ENCODE measurements at places on chromosomes 13 and 19.

DNA sequence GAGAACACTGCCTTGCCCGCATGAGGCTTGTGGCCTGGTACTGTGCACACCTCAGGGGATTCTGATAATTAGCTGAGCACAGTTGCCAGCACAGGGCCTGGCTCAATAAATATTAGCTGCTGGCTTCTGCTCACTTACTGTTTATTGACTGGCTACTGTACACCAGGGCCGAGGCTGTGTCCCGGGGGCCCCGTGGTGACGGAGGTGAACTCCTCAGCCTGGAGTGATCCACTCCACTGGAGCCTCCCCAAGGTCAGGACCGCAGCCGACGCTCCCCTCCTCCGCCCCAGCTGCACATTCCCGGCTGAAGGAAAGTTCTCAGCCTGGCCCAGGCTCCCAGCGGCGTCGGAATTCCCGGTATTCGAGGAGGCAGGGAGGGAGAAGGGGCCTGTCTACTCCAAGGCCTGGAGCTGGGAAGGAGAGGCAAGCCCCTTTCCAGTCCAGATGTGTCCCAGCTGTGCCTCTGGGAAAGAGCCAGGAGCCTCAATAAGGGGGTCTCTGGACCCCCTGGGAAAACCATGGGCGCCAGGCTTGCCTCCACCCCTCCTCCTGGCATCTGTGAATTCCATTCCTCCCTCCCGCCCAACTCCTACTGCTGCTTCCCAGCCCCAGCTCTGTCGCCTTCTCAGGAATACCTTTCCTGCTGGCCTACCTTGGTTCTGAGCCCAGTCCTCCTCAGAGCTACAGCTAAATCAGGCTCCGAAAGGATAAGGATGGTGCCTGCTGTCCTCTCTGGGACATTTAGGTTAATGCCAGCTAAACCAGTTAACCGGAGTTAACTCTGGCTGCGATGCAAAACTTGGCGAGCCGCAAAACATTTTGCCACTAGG is 7.3 kb downstream of the RPS16 start:
- no peak for DNase-seq

GRCh38 chr13:39330504-39330903 is 272.5 kb downstream of the LHFPL6 start:
- no peak for DNase-seq

GRCh38 chr13:80551650-80552497 is 210.9 kb upstream of the SPRY2 start:
- DNase-seq: no peak

DNA sequence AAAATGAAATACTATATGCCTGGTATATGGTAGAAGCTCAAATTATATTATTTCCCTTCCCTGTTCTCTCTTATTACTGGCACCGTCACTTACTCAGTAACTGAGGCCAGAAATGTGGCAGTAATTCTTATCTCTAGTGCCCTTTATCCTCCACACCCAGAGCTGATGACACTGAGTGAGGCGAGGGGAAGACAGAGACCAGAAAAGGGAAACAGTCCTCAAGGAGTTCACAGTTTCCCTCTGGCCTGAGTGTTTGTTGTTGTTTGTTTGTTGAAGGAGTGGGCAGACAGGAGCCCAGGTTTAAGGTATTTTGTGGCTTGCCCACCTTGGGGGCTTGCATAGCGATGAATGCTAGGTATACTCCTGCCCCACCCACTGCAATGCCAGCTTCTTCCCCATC is 101.5 kb upstream of the FNDC3A start:
- DNase-seq: no peak

DNA sequence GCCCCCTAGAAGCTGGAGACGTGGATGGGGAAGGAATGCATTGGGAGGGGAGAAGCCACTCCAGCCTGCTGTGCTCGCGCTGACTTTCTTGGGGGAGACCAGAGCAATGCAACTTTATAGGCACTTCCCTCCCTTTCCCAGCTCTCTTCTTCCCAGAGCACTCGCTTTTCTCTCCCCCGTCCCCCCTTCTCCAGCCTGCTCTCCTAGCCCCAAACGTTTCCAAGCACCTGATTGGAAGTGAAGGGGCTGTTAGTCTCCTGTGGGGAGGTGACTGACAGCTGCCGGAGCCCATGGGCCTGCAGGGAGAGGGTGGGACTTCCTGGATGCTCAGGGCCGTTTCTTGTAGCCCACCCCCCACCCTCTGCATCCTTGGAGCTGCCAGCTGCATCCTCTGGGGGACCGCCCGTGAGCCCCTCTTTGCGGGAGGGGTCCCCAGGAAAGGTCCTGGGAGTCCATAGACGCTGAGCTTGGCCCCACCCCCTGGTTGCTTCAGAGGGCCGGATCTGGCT is 2.5 kb downstream of the HDGFL2 start:
- peak; percentile 21 for DNase-seq

- no peak for DNase-seq
Measured at GRCh38 chr13:102220681-102221228, 181.1 kb downstream of the FGF14 start.

DNA sequence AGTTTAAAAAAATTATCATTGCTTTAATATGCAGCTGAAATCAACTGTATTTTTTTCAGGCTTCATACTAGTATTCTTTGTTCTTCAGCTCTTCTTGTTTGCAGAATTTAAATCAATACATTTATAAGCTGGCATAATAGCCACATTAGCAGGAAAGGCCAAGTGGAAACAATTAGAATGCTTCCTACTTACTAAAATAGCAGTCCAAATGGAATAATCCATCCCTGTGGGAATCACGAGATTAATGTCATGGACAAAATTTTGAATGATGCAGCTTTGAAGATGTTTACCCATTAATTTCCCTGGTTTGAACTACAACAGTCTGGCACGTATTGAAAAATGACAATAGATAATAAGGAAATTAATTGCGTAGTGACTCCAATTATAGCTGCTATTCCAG is 2650.8 kb downstream of the PCDH9 start:
- no peak for DNase-seq

Data from stimulated activated CD8-positive, alpha-beta memory T cell treated with anti-CD3 and anti-CD28 coated beads, Interleukin-2, amount 100 ng/mL, for 48 hours (primary cell).